Stimulated activated CD4-positive, alpha-beta T cell treated with anti-CD3 and anti-CD28 coated beads, Interleukin-15, amount 100 ng/mL, for 1 hour (primary cell): ENCODE measurements at places on chromosomes 6 and 20.

DNA sequence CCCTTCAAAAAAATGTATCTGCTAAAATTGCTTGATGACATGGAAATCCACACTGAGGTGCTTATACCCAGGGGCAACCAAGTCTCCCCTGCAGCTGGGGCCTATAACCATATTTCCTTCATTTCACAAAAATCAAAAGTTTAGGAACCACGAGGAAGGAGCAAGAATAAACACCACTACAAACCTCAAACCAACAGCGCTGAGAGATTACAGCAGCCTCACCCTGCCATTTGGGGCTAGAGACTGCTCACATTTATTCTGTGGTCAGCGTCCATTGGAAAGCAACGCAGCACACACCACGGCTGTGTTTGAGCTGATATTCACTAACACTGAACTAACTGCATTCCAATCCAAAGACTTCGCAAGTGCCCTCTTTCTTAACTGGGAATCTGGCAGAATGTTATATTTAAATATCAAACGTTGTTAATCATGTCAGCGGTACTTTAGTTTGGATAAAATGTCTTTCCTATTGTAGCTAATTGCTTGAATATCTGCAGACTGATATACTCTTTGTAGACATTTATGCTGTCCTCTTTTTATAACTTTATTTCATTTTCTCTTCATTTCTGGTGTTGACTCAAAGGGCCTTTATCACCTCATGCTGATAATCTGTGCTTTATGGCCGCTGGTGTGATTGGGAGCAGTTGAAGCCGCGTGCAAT is 94.6 kb downstream of the FOXA2 start:
- no peak for DNase-seq

- no peak for DNase-seq
Measured at GRCh38 chr6:18561037-18561750, 174.0 kb downstream of the RNF144B start.

DNA sequence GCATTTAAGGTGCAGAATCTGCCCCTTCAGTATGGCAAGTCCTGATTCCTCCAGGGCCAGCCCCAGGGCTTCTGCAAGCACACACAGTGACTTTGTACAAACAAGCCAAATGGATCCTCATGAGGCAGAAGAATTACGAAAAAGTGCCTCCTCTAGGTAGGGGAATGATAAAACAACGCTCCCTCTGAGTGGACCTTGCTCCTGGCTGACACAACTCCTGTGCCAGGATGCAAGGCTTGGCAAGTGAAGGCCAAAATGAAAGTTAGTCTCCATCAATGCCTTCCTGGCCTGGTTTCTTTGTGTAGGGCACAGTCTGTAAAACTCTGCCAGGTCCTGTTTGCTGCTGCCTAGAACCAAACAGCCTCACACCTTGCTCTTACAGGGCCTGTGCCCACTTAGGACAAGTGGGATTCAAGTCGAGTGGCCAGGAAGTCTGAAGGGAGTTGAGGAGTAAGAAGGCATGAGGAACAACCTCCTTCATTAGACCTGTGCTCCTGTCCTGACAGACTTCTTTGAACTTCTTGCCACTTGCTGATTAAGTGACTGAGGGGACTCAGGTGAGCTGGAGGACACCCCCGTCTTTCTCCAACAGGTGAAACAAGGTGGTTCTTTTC is 417.1 kb downstream of the CDC5L start:
- DNase-seq: no peak

DNA sequence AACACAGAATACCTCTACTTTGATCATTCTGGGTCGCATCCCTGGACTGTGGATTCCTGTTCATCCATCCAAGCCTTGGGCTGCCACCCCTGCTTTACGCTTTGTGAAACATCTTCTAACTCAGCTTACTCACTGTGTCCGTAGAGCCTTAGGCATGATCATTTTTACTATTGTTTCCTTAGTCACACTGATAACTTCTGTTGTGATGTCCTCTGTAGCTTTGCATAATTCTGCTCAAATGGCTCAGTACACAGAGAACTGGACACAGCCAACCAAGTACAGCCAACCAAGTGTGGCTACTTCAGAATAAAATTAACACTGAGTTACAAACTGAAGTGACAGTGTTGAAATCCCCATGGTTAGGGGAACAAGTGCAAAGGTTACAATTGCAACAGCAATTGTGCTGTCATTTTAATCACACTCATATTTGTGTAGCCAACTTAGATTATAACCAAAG is 8.6 kb upstream of the FKBP1A start:
- DNase-seq: no peak

DNA sequence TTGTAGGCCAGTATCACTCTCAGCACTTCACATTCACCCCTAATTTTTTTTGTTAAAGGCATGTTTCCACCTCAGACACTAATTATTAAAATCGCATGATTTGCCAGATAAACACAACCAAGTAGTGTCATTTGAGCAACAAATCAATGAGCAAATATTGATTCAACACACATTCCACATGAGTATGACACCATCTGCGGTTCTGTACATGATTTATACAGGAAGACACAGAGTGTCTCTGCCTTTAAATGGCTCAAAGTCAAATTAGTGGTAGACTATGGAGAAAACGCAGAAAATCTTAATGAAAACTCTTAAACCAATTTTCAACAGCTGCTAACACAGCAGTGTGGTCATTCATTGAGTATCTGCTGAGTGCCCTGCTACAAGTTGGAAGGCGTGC is 300.2 kb downstream of the SOX4 start:
- no peak for DNase-seq

DNA sequence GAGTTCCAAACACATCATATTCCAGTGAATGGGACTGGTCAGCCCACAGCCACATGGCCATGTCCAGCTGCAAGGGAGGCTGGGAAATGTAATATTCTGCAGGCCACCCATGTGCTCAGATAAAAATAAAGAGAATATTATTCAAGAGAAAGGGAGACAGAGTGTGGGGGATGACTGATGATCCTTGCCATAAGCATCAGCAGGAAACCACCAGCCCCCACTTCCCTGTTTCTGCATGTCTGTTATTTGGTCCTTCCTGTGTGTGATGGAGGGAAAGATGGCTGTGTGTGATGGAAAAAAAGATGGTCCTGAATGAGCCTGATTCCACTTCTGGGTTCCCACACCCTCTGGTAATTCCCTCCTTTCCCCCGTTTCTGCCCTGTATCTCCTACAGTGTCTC is 13.1 kb upstream of the RSPO4 start:
- no peak for DNase-seq

DNA sequence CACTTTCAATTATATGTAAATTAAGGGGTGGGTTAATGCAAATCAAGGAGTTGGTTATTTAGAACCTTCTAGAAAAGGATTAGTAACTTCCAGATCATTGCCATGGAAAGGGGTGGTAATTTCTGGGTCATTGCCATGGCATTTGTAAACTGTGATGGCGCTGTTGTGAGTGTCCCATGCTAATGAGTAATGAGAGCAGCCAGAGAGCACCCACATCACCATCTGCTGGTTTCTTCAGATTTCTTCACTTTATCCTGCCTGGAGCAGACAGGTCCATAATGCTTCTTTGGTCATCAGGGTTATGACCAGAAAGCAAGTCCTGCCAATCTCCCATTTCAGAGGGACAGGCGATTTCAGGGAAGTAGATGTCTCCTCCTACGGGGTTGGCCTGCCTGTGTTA is 311.3 kb upstream of the CNR1 start:
- no peak for DNase-seq
